ENCODE measurements at places on chromosomes 2 and 18.

GRCh38 chr2:120464448-120464931, 118.6 kb downstream of the INHBB start:
- DNase-seq = no peak

DNA sequence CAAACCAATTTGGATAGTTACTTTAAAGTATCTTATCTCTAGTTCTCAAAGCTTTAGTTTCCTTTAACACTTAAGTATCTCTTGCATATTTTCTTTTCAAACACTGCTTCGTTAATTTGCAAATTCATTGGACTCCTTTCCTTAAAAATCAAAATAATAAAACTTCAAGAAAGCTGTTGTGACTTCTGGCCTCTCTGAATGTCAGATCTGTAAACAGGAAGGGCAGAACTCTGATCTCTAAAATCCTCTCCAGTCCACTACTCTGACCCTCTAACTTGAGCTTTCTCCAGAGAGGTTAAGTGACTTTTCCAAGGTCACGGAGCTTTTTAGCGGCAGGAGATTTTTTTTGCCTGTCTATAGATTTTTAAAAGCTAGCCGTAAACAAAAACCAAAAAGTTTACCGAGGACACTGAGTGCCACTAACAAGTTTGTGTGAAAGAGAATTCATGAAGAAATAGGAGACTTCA, 155.5 kb downstream of the TGIF1 start:
- no peak for DNase-seq

GRCh38 chr18:31656754-31657153, 27.6 kb downstream of the B4GALT6 start:
- DNase-seq = no peak

GRCh38 chr2:109619032-109619615, 5.0 kb downstream of the SOWAHC start:
- DNase-seq = no peak

DNA sequence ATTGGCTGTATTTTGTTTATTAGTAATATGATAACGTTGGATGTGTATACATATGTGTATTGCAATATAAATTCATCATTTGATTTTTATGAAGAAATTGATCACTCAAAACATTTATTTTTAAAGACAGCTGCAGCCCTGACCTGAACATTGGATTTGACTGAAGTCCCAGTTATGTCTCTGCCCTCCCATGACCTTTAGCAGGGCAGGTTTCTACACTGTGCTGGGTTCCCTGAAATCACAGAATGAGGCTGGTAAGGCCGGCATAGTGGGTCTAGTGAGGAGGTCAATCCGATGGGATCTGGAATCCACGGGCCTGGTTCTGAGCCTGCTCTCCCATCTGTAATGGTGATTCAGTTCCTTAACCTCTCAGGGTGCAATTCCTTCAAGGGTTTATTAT, 22.0 kb downstream of the SPP2 start:
- no peak for DNase-seq

DNA sequence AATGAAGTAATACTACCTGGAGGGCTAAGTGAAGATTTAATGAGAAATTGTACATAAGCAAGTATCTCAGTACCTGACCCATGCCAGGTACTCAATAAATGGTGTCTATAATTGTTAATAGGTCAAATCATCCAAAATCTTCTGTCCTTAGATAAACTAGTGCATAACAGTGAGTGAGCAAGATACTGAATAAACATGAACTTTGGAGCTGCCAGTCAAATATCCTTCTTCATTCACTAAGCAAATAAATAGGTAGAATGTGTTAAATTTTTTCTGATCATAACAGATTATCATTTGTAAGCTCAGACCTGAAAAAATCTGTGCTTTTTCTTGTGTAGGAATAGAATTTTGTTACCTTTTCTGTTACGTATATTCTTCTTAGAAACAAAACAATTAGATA, 39.6 kb downstream of the RAB3GAP1 start:
- DNase-seq = no peak

DNA sequence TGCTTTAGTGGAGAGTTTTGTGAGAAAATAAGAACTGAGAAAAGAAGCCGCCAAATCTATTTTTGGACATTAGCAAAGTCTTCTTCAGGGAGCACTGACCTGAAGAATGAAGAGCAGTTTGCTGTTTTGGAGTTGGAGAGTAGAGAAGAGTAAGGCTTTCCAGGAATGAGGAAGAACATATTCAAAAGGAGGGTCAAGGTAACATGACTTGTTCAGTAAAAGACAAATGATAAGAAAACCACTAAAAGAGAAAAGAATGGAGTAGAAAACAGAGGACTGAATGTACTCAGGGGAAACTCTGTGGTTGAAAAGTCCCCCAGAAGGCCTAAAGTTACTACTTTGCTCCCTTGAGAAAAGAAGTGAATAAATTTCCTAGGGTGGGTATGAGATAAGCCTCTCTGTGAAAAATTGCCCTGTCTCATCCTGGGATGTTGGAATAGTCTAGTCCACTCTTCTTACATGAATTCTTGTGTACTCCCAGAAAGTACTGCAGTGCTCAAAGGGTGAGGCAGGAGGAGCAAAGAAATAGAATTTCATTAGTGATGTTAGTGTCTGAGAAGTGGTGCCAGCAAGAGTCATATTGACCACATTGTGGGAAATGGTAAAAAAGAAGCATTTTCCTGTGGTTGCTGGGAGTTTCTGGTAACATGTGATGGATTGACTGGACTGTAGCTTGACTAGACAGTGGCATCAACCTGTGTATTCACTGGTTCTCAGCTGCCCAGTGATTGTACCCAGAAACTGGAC, 27.8 kb downstream of the MBD5 start:
- no peak for DNase-seq

DNA sequence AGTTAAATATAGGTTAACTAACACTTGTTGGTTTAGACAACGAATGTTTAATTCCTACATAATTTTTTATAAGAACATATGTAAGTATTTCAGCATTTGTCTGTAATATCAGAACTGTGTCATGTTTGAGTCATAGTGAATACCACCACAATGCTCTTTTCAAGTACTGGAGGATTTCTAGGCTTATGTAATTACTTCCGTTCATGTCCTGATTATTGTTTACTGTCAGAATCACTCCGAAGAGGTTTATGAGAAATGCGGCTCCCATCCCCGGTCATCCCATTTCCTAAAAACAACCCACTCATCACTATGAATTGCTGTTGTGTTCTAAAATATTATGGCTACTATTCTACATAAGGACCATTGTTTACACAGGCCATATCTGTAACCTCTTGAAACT, 45.1 kb downstream of the CDH19 start:
- no peak for DNase-seq

GRCh38 chr2:36318547-36318946, 37.0 kb upstream of the CRIM1 start:
- no peak for DNase-seq

GRCh38 chr2:126635281-126635680, 20.7 kb upstream of the GYPC start:
- no peak for DNase-seq

GRCh38 chr2:101883860-101884259, 107.9 kb upstream of the IL1R2 start:
- DNase-seq = no peak

- DNase-seq = no peak
Measured at GRCh38 chr18:35043207-35043606, 2.0 kb downstream of the MAPRE2 start.

DNA sequence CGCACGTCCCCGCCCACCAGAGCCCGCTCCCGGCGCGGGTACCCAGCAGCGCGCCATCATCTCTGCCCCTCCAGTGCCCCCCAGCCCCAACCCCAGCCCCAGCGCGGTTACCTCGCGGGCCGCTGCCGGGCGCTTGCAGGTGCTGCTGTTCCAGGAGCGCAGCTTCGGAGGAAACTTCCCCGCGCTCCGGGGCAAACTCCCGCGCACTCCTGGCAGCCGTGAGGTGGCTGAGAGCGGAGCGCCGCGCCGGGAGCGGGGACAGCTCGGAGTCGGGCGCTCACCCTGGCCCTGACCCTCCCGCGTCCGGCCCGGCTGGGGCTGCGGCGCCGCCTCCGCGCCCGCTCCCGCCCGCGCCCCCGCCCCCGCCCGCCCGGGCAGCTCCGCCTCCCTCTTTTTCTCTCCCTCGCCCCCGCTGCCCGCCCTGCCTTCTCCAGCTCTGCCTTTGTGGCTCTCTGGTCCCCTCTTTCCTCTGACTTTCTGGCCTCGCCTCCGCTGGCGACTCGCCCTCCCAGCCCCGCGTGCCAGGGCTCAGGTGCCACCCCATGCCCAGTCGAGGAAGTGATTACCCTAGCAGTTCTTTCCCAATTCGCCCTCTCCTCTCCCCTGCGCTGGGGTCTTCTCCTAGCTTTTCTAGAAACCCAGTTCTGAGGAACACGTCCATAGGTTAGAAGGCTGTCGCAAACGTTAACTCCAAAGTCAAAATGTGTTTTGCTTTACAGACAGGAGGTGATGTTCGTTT, at the start of gene CHST9:
TSS of gene CHST9 (minus strand) at position 284 of the 739 bp plus-strand sequence. CDS start 42,499 bp downstream, outside the sequence.
- DNase-seq = no peak

DNA sequence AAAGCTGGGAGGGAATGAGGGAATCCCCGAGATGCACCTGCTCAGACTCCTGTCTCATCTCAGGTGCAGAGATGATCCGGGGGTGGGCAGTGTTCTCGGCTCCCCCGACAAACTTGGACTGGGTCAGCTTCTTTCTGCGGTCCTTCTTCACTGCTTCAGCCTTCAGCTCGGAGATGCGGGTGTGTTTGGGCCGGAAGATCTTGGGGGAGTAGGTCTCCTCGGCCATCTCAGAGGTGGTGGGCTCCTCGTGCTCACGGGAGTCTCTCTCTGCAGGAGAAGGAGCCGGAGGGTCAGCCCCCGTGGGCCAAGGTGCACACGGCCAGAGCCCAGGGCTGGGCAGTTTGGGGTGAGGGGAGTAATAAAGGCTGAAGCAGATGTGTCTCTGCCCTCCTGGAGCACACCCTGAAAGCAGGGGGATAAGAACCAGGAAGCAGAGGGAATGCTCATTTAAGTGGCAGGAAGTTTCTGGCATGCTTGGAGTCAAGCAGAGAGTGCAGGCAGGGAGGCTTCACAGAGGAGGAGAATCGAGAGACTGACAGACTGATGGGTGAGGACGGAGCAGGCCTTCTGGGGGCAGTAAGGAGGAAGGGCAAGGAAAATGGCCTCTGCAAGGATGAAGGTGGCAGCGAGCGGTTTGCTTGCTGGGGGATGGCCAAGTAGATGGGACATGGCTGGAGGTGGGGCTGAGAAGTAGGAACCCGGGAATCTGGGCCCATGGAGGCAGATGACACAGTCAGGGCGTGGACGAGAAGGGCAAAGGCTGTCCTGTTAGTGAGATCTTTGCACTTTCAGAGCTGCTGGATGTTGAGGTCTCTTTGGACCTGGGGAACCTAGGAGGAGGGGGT, 16.3 kb downstream of the IGFBP5 start:
- no peak for DNase-seq

DNA sequence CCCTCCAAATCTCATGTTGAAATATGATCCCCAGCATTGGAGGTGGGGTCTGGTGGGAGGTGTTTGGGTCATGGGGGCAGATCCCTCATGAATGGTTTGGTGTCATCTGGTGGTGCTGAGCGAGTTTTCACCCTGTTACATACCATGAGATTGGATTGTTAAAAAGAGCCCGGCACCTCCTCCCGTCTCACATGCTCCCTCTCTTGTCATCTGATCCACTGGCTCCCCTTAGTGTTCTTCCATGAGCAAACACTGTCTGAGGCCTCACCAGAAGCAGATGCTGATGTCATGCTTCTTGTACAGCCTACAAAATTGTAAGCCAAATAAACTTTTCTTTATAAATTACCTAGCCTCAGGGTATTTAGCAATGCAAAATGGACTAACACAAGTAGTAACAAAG, 405.0 kb upstream of the SLC39A10 start:
- no peak for DNase-seq

DNA sequence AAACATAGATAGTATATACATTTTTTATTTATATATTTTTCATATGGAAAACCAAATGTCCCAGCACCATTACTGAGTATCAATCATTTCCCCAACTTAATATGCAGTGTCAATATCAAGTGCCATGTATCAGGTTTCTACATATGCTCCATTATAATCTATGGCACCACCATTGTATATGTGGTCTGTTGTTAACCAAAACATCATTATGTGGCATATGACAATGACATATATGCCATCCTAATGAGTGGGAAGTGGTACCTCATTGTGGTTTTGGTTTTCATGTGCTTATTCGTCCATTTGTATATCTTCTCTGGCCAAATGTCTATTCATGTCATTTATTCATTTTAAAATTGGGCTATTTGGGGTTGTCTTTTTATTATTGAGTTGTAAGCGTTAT, 9.2 kb downstream of the PTPN18 start:
- DNase-seq = no peak

DNA sequence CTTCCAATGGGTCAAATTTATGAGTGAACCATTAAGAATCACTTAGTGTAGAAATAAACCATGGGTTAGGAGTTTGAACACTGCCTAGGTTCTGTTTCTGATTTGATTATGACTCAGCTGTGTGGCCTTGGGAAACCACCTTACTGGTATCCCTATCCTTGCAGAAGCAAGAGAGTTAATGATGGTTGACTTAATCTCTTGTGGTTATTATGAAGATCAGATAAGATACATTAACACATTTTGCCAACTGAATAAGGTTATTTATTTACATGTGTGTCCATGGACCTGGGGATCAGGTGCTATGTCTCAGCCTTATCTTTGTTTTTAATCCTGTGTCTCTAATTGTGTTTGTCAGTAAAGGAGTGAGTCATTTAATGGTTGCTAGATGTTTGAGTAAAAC, 5.4 kb upstream of the KCNJ13 start:
- DNase-seq = no peak

GRCh38 chr2:124834331-124834730, 809.2 kb downstream of the CNTNAP5 start:
- no peak for DNase-seq

- DNase-seq = no peak
Measured at GRCh38 chr2:81276595-81276994, 972.0 kb upstream of the LRRTM1 start.

DNA sequence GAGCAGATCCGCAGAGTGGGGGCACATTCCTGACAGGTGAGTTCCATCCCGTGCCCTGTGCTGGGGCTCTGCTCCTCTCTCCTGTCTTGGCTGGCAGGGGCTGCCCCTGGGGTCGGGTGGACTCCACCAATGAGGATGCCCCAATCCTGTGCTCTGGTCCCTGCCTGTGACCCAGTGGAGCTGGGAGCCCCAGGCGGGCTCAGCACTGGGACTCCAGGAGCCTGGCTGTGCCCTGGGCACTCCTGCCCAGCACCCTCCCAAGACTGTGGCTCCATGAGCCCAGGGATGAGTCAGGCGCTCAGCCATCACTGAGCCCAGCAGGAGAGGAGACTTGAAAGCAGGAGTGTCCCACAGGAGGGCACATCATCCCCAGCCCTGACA, 53.9 kb downstream of the MBP start:
- DNase-seq = no peak

GRCh38 chr2:121059651-121060649, 225.1 kb downstream of the TFCP2L1 start:
- no peak for DNase-seq

- DNase-seq = no peak
Measured at GRCh38 chr2:28633746-28634145, 117.9 kb upstream of the PPP1CB start.

Data from effector memory CD4-positive, alpha-beta T cell (primary cell).